Sigmoid colon (tissue), 7 donors: ENCODE measurements at places on chromosomes 5 and 9. TPM values are rescaled to one million over a fixed set of nuclear protein-coding genes. Genes with fewer than 3 reads are reported as not detected.
A peak's percentile ranks its signal among the peaks of the same experiment; 100 is the strongest.

GRCh38 chr9:137396634-137397367 lies 26.2 kb downstream of the EXD3 start:
- DNase-seq: no peak

The TMC1 gene
- total RNA-seq: 1.5 TPM

GRCh38 chr9:68750255-68750654 lies 45.2 kb downstream of the PIP5K1B start:
- DNase-seq: no peak

The KIF4B gene
- total RNA-seq: not detected

The PCDHGB1 gene
- 3.3 TPM for total RNA-seq

The NEUROG1 gene
- total RNA-seq: not detected

DNA sequence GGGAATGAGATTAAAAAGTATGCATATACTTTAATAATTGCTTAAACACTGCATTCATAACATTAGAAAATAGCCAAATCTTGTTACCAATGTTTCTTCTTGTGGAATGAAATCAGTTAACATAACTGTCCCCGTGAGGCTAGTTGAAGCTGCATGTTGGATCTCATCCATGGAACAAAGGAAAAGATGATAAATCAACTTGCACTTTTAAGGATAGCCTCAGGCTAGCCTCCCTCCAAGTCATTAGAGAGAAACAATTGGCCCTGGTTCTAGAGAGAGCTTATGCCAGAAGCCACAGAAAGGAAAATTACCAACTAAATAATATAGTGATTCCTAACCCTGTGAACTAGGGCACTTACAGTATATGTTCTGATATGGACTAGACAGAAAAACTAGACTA lies 66.9 kb downstream of the GRIN3A start:
- DNase-seq: no peak

DNA sequence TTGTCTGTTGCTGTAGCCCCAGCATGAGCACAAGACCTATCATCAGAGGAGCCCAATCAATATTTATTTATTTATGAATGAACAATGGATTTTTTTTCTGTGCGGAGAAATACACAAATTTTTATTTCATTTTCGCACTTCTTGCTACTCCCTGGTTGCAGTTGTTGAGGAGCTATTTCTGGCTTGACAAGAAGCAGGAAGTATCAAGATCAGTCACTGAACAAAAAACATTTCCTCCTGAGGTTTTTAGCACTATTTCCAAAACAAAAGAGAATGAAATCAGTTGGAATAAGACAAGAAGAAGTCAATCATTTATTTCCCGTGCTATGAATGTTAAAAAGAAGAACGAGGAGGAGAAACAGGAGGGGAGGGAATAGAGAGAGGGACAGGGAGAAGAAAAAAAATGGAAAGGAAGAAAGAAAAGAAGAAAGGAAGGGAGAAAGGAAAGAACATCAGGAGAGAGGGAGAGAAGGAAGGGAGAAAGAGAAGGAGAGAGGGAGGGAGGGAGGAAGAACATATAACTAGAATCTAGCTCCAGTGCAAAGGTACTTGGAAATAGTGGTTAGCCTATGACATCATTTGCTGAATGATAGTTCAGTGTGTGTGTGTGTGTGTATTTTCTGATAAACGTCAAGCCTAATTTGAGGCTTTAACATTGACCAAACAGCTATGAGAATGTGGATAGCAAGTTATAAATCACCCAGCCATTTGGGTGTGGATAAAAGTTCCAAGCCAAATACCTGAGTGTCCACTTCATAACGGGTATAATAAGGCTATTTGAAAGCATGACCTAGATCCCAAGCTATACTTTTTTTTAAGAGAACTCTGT lies 586.0 kb downstream of the EBF1 start:
- DNase-seq: no peak

- DNase-seq: no peak
Measured at GRCh38 chr5:112930082-112930344, 8.0 kb upstream of the REEP5 start.

The C1QTNF2 gene
- total RNA-seq: 1.1 TPM

The SPOCK1 gene
- 33.4 TPM for total RNA-seq

- no peak for DNase-seq
Measured at GRCh38 chr9:35271637-35272036, 109.8 kb downstream of the UNC13B start.

The HSD17B3 gene
- total RNA-seq: not detected

- peak; percentile 74 for DNase-seq
Measured at GRCh38 chr5:135565725-135566421, 12.9 kb downstream of the CXCL14 start.

The PCDHA9 gene
- 0.66 TPM for total RNA-seq

- DNase-seq: no peak
Measured at GRCh38 chr5:38370358-38371100, 112.2 kb downstream of the EGFLAM start.

The HAND1 gene
- total RNA-seq: 45.6 TPM

DNA sequence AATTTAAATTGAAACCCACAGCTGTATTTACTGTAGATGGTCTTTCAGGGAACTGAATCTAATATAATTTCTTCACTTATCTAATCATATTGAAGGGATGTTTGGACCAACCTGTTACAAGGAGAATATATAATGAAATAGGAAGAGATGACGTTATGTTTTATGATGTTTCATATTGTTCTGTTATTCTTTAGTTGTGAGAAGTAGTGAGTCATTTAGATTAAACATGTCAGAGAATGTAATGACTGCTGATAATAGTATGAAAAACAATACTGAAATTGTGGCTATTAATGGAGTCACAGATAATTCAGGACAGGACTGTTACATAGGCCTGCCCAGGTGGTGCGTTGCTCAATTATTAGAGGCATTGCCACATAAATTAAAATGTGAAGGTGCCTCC lies 1993.4 kb downstream of the EFNA5 start:
- no peak for DNase-seq

The RUSC2 gene
- total RNA-seq: 47.1 TPM

- no peak for DNase-seq
Measured at GRCh38 chr9:79902825-79903600, 331.2 kb downstream of the TLE4 start.

DNA sequence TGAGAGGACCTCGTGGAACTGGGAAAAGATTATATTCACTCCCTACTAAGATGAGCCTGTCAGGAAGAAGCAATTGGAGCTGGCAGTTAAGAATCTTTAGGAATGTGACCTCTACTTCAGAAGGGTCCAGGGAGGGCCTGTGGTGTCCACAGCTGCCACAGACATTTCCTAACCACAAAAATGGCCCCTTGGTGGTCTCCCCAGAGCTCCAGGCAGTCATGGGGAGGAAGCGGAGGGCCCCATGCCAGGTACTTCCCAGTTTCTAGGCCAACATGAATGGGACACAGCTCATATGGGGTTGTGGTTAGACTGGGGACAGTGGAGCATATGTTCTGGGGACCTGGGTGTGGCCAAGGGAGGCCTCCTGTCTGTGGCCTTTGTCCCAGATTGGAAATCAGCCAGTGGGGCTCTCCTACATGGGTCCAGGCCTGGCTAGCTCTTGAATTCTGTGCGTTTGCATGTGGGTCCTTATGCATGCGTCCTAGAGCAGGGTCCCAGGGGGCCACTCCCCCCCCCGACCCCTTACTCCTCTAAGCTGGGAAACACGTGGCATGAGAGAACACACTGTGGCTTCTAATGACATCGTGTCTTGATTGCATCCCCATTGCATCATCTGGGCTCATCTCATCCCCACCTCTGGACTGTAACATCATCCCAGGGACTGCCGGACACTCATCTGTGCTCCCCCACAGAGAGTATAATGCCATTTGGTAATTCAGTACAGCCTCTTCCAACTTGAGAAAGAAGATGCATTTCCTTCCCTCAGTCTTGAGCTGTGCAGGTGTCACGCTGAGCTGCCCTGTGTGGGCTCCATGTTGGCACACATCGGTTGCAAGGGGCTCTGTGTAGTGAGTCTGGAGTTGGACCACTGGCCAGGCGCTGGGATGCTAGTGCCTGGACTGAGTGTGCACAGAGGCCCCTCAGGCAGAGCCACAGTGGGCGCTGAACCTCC lies 31.3 kb downstream of the IRF1 start:
- DNase-seq: peak; percentile 60

The TAF11L10 gene
- total RNA-seq: not detected

The ADAMTS12 gene
- total RNA-seq: 4.4 TPM

GRCh38 chr5:141867651-141868050 lies 10.6 kb downstream of the PCDH1 start:
- no peak for DNase-seq

The SH3PXD2B gene
- total RNA-seq: 45.7 TPM

The SPATA31C1 gene
- total RNA-seq: not detected

GRCh38 chr5:158837908-158838307 lies 261.8 kb downstream of the EBF1 start:
- DNase-seq: peak; percentile 69

- DNase-seq: no peak
Measured at GRCh38 chr5:35060236-35060635, 12.5 kb upstream of the AGXT2 start.

The PPP3R2 gene
- not detected for total RNA-seq

The EPB41L4A gene
- 5.0 TPM for total RNA-seq

The FABP6 gene
- total RNA-seq: not detected

- no peak for DNase-seq
Measured at GRCh38 chr5:148687427-148687826, 33.1 kb upstream of the HTR4 start.

The LRRTM2 gene
- total RNA-seq: 1.1 TPM

- DNase-seq: peak; percentile 69
Measured at GRCh38 chr9:107486674-107487520, 2.7 kb downstream of the KLF4 start.

DNA sequence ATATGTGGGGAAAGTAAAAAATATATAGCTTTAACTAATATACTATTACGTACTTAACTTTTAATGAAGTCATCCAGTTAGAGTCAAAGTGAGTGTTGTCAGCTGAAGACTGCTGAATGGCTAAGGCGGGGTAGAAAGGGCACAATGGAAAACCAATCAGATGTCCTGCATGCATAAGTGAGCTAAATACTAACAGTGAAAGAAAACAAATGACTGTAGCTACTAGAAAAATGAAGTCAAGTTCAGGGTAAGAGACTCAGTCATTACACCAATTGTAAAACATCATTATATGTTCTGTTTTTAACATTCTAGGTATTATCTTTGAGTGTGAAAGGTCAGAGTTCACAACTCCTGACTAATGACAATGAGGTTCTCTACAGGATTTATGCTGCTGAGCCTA lies 295.2 kb downstream of the ADGRV1 start:
- DNase-seq: no peak

The QRFP gene
- total RNA-seq: not detected

DNA sequence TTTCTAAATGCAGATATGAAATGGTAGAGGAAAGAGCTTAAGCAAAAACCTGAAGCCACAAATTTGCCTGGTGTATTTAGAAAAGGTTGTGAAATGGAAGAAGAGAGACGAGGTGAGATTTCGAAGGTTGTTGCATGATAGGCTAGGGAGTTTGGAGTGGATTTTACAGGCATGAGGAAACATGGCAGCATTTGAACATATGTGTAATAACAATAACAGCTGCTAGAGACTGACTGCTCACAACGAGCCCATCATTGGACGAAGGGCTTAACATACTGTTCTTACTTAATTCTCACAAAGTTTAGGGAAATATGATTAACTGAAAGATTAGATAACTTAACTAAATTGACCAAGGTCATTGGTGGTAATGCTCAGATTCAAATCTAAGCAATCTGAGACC lies 108.1 kb downstream of the JAKMIP2 start:
- DNase-seq: no peak

GRCh38 chr5:124355928-124356327 lies 390.5 kb downstream of the ZNF608 start:
- DNase-seq: no peak

DNA sequence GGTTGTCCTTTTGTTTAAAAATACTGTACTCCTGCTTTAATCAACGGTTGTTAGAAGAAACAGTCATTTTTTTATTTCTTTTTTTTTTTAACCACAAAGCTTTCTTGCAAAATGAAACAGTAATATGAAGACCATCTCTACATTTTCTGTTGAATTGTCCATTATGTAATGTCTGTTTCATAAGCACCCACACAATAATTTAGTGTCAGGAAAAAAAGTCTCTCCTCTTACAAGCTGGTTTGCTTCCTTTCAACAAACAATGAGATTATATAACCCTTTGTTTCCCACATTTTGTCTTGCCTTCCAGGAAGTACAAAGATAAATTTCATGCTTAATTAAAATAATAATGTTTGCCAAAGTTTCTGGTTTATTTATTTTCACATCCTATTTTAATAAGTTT lies 16.7 kb downstream of the CTNNAL1 start:
- DNase-seq: no peak

DNA sequence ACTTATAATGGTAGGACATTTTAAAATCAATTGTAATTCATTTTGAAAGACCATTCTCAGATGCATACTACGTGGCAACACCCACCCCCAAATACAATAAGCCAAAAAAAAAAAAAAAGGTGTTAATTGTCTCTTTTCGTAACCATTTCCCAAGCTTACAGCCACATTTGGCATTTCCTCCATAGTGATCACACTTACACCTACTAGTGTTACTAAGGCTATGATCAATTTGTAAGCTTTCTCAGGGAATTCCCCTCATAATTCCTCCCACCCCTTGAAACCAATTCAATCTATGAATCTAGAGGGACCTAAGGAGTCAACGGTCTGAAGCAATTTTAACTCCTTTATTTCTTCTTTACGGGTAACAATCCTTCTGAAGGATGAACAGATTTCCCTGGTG lies 40.1 kb downstream of the NR2F1 start:
- DNase-seq: no peak

The FLT4 gene
- 7.5 TPM for total RNA-seq

DNA sequence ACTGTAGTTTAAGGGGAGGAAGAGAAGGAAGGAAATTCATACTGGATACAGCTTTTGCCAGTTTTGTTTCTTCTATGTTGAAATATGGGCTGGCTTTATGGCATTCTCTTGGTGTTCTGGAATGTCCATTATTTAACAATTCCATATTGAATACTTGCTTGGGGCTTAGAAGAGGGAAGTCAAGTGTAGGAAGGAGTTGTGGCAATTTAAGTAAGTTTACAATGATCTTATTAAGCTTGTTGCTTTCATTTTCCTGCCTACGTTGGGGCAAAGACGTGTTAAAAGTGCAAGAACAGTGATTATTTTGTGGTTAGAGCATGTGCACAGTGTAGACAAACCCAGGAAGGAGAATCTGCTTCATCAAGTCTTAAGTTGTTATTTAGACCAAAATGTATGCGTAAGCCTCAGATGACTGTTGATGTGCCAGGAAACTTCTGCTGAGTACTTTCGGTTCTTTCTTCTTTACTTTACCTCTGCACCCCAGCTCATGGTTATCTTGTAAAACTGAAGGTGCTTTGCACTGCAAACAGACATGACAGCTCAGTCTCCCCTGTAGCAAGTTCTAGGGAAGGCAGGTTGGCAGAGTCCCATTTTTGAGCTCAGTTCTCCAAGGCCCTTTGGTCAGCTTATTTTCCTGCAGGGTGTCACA lies 75.8 kb downstream of the F2RL2 start:
- DNase-seq: no peak

The ANKRD34B gene
- total RNA-seq: not detected

DNA sequence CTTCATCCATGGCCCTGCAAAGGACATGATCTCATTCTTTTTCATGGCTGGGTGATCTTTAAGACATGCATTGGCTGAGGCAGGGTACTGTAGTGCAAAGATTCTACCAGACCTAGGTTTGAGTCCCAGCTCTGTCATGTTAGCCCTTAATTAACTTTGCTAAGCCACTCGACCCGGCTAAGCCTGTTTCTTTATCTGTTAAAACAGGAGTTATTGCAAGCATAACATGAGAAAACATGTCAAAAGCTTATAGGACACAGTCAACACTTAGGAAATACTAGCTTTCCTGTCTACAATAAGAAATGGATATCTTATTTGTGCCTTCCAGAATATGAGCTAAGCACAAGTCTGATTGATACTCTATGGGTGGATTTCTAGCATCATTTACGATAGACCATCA lies 92.6 kb downstream of the RASEF start:
- no peak for DNase-seq
